ENCODE measurements at places on chromosomes 16 and 17. TPM values are rescaled to one million over a fixed set of nuclear protein-coding genes. Genes with fewer than 3 reads are reported as not detected.

The MYCBPAP gene
- total RNA-seq: 6.4 TPM

The SOX15 gene
- 0.50 TPM for total RNA-seq

The HOXB13 gene
- total RNA-seq: not detected

The OR4D2 gene
- total RNA-seq: not detected

The KRT40 gene
- not detected for total RNA-seq

The RCVRN gene
- not detected for total RNA-seq

The TMEM235 gene
- total RNA-seq: not detected

The RHBDL3 gene
- 0.48 TPM for total RNA-seq

The TMED6 gene
- 1.8 TPM for total RNA-seq

The PPP1R27 gene
- not detected for total RNA-seq

The CFAP97D1 gene
- total RNA-seq: not detected

The PRKCB gene
- 71.9 TPM for total RNA-seq

The ZNF821 gene
- total RNA-seq: 5.3 TPM

The ZNF771 gene
- 4.6 TPM for total RNA-seq

The MAPT gene
- total RNA-seq: 0.20 TPM

The ASPHD1 gene
- not detected for total RNA-seq

The MYO19 gene
- total RNA-seq: 129 TPM

The NSF gene
- total RNA-seq: 36.9 TPM

The EXOC3L1 gene
- total RNA-seq: not detected

The ADAD2 gene
- not detected for total RNA-seq

The C16orf54 gene
- 65.4 TPM for total RNA-seq

The GFER gene
- total RNA-seq: 27.1 TPM

The KRT28 gene
- not detected for total RNA-seq

The PIK3R6 gene
- 9.0 TPM for total RNA-seq

The LITAFD gene
- total RNA-seq: not detected

The KRT222 gene
- total RNA-seq: not detected

The SOX8 gene
- 0.11 TPM for total RNA-seq

The TBC1D3D gene
- total RNA-seq: not detected

The GPR179 gene
- total RNA-seq: not detected

The FBXO39 gene
- 1.6 TPM for total RNA-seq

The UBE2Z gene
- 75.1 TPM for total RNA-seq

The CPPED1 gene
- total RNA-seq: 19.3 TPM

The CES5A gene
- total RNA-seq: not detected

The PNPO gene
- total RNA-seq: 39.4 TPM

The IRX3 gene
- total RNA-seq: 0.66 TPM

The NXN gene
- 1.0 TPM for total RNA-seq

The C16orf89 gene
- total RNA-seq: not detected

The PDE6G gene
- 27.9 TPM for total RNA-seq

The FMNL1 gene
- total RNA-seq: 387 TPM

The SEPTIN12 gene
- total RNA-seq: not detected

The FLYWCH1 gene
- total RNA-seq: 67.3 TPM

The LGALS9C gene
- 6.3 TPM for total RNA-seq

Data from T-helper 2 cell treated with Interferon-gamma antibody and Interleukin-4, amounts not matched to agents 100 ng/mL and 5 ng/mL, for 36 hours (primary cell).